ENCODE measurements at places on chromosomes 7 and 10.

GRCh38 chr10:89348481-89348880 is 20.7 kb downstream of the IFIT3 start:
- DNase-seq = no peak

DNA sequence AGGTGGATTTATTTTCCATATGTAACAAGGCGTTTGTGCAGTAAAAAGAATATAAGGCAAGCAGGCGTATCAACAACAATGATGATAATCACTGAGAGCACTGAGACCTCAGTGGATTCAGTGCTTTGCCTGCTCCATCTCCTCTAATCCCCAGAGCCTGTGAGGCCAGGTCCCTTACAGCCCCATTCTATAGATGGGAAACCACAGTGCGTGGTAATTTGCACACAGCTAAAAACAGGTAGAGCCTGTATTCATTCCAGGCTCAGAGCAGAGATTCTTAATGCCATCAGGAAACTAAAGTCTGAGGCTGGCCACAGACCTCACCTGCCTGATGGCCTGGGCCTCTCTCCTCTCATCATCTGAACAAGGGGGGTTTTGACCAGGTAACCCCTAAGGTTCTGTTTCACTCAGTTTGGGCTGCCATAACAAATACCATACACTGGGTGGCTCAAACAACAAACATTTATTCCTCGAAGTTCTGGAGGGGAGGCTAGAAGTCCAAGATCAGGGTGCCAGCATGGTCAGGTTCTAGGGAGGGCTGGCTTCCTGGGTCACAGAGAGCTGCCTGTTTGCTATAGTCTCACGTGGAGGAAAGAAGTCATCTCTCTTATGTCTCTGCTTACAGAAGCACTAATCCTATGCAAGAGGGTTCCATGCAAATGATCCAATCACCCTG is 10.3 kb upstream of the RASSF4 start:
- no peak for DNase-seq

DNA sequence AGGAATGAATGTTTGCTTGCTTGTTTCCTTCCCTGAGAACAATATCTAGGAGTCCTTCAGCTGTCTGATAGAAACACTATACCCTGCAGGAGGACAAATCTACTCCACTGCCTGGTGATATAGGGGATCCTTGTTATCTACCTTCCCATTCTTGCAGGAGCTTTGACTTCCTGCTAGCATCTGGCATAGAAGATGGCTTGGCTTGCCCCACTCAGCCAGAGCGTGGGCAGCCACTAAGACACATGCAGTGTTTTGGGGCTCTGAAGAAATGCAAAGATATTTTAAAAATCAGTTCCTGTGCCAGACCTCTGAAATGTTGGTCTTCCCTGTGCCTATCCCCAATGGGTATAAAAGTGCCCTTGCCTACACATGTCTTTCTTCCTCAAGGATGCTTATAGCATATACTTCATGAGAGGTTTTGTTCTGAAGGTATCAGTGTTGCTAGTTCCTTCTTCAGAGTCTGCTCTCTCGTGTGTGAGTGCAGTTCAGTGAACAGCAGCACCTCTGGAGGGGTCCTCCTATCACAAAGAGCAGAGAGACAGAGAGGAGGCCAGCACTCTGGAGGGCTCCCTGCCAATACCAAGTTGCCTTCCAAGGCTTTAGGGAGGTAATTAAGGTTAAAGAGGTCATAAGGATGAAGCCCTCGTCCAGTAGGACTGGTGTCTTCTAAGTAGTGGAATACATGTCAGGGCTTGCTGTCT is 149.1 kb upstream of the CALCR start:
- DNase-seq = no peak

GRCh38 chr7:102944241-102944640 is 31.4 kb downstream of the LRRC17 start:
- no peak for DNase-seq

DNA sequence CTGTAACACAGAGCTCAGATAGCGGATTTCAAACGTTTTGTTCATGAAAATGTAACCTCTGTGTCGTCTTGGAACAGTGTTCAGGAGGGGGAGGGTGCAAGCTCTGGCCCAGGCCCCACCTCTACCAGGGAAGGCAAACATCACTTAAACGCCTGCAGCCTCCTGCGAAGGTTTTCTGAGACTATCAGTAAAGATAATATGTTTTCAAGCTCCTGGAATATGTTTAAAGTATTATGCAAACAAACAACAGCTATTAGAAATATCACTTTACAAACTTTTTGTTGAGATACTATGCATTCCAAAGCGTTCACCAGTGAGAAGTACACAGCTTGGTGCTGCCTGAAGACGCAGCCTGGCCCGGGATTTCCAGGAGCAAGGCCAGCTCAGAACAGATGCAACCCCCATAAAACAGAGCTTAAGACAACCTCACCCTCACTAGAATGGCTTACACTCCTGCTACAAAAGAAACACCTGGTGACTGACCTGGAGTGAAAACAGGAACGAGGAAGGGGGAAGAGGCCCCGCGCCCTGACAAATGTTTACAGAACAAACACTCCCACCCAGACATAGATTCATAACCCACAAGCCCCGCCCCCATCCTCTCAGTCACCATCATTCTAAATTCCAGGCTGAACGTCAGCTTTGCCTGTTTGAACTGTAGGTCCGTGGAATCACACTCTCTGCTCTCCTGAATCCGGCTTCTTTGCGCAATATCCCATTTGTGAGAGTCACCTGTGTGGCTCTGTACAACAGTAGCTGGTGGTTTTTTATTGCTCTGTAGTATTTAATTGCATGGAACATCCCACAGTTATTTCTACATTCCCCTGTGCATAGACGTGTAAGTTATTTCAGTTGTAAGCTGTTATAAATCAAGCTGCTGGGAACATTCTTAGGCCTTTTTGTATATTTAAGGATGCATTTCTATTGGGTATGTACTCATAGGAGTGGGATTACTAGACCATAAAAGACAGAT is 155.0 kb downstream of the PTPRN2 start:
- DNase-seq = no peak

DNA sequence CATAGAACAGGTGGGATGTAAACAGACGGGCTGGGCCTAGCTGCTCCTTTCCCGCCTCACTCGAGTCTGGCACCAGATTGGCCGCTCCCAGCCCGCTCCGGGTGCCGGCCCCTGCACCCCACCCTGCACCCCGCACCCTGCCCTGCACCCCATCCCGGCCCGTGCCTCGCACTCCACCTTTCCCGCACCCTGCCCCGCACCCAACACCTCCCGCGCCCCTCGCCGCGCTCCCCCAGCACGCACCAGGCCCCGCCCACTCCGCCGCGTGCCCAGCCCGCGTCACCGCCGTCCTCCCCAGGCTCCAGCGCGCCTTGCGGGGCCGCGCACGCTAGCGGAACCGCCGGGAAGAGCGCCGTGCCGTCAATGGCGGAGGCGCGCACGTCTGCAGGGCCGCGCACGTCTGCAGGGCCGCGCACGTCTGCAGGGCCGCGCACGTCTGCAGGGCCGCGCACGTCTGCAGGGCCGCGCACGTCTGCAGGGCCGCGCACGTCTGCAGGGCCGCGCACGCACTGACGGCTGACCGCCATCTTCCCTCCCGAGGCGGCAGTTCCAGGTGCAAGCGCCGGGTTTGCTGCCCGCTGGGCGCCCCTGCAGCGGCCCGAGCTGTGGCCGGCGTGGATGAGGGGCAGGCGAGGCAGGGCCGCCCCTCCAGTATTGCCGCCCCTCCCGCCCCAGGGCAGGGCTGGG is at the start of gene UBE3C:
Gene UBE3C (plus strand): TSS at position 503 of the 687 bp plus-strand sequence. CDS start 347 bp downstream, outside the sequence.
- DNase-seq = peak; percentile 80

GRCh38 chr7:101235050-101235449 is 2.6 kb downstream of the CLDN15 start:
- DNase-seq = no peak

- DNase-seq = no peak
Measured at GRCh38 chr7:28037220-28038010, 143.2 kb downstream of the JAZF1 start.

DNA sequence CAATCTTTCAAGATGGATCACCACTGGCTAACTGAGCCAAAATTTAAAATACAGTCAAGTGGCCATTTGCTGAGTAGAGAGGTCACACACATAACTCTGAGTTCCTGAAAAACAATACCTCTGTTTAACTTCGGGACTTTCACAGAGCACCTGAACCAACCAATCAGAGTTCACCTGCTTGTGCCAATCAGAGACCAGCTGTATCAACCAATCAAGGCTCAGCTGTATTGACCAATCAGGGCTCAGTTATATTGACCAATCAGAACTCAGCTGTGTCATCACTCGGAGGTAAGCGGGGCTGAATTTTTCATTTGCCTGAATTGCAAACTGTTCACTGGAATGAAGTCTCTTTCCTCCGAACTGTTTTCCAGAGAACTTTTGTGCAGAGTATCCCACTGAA is 10.0 kb upstream of the CPXM2 start:
- no peak for DNase-seq

DNA sequence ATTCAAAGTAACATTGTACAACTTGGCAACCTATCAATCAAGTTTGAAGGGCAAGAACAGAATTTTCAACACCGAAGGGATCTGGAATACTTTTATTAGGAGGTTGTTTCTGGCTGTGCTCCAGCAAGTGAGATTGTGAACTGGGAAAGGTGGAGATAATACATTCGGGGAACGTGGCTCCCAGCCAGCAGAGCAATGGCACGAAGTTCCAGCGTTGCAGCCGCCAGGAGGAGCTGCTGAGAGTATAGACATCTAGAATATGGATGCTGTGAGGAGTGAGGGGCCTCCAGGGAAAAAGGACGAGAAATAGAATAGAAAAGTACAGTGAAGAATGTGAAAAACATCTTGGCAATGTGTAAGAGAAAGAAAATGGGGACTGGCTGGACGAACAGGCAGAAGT is 69.5 kb downstream of the TCERG1L start:
- DNase-seq = no peak

GRCh38 chr10:123402656-123403055 is 248.5 kb downstream of the BUB3 start:
- no peak for DNase-seq

- no peak for DNase-seq
Measured at GRCh38 chr7:7266257-7266881, 84.0 kb downstream of the C1GALT1 start.

- DNase-seq = no peak
Measured at GRCh38 chr7:132250480-132251326, 325.6 kb downstream of the PLXNA4 start.

DNA sequence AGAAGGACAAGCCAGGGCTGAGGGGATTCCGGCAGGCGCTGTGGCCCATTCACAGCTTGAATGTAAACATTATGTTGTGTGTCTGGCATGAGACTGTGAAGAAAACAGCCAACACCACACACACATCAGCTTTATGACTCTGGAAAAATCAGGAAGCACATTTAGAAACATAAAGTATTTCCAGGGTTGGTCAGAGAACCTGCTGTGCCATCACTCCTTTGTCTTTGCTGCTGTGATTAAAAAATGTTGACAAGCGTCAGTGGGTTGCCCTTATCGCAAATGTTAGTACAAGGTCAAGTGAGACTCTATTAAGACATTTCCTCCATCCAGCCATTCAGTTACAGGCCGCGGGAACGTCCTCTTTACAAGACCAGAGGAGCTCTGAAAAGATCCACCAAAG is 95.4 kb downstream of the TAX1BP1 start:
- DNase-seq = no peak

DNA sequence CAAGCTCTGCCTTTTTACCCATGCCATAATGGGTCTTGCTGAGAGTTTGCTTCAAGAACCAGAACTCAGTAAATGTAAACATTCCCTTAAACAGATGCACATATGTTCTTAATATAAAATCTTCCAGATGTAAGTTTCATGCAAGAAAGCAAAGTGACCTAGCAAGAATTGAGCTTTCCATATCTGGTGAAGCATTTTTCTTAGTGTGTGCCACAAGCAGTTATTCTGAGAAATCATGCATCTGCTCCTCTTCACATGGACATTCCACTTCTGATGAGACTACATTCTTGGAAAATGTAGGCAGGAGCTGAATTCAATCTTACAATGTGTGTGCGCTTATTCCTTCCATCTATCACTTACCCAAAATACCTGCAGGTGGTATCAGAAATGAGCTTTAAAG is 227.8 kb upstream of the LRRTM3 start:
- DNase-seq = no peak

DNA sequence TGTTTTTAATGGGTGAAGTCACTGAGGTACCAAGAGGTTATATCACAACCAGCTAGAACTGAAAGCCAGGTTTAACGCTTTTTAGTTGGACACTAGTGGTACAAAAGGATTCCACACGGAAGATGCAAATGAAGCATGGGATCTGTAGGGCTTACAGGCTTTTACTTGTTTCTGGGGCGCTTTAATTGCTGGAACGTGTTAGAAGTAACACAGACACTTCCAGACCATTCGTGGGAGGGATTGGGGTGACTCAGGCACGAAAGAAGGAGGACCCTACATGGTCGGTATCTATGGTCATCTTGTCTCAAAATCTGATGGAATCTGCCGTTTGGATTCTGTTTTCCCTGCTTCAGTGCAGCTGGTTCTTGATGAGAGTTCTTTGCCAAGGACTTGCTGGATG is 1.0 kb downstream of the YKT6 start:
- DNase-seq = no peak

GRCh38 chr10:60425392-60426110 is 35.9 kb upstream of the ANK3 start:
- DNase-seq = no peak

- no peak for DNase-seq
Measured at GRCh38 chr7:17071866-17072265, 190.1 kb upstream of the AGR3 start.

GRCh38 chr7:82444220-82444909 is 788 bp upstream of the CACNA2D1 start:
- DNase-seq = no peak

GRCh38 chr10:103125323-103126267 is 67.5 kb downstream of the NT5C2 start:
- DNase-seq = no peak

GRCh38 chr7:143980746-143981510 is 19.2 kb upstream of the OR6B1 start:
- no peak for DNase-seq

GRCh38 chr10:49598986-49599385 is 11.1 kb upstream of the SLC18A3 start:
- no peak for DNase-seq

DNA sequence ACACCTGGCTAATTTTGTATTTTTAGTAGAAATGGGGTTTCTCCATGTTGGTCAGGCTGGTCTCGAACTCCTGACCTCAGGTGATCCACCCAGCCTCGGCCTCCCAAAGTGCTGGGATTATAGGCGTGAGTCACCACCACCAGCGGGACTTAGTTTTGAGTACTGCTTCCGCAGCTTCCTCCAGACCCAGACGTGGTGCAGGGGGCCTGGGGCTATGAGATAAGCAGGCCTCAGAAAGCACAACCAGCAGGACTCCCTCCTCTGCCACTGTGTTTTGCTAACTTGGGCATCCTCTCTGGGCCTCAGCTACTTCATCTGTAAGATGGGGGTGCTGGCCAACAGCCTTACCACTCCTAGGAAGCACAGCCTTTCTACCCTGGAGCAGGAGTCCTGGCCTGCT is 37.8 kb downstream of the GOLGA7B start:
- DNase-seq = no peak

GRCh38 chr7:44307301-44307900 is 18.0 kb downstream of the CAMK2B start:
- DNase-seq = no peak

Data from stimulated activated CD4-positive, alpha-beta T cell treated with anti-CD3 and anti-CD28 coated beads, Interleukin-1b, Interleukin-23, amount 100 ng/mL, for 24 hours (primary cell).